ENCODE measurements at places on chromosomes 1 and 21. TPM values are rescaled to one million over a fixed set of nuclear protein-coding genes. Genes with fewer than 3 reads are reported as not detected.

KRTAP10-9 gene
- not detected for polyA plus RNA-seq

HAPLN2 gene
- polyA plus RNA-seq = 0.43 TPM

DDOST gene
- polyA plus RNA-seq = 122 TPM

GPR61 gene
- polyA plus RNA-seq = 1.6 TPM

BRWD1 gene
- polyA plus RNA-seq = 31.7 TPM

TEX38 gene
- polyA plus RNA-seq = 0.27 TPM

HCRTR1 gene
- 0.25 TPM for polyA plus RNA-seq

CEPT1 gene
- polyA plus RNA-seq = 25.8 TPM

MXRA8 gene
- polyA plus RNA-seq = 65.2 TPM

FBXO28 gene
- 16.5 TPM for polyA plus RNA-seq

HLX gene
- polyA plus RNA-seq = 14.9 TPM

DNAJC11 gene
- polyA plus RNA-seq = 35.0 TPM

ITLN1 gene
- not detected for polyA plus RNA-seq

IL24 gene
- 0.14 TPM for polyA plus RNA-seq

L1TD1 gene
- polyA plus RNA-seq = 0.80 TPM

CASQ1 gene
- polyA plus RNA-seq = 1,211 TPM

XCL2 gene
- polyA plus RNA-seq = 0.27 TPM

PDC gene
- 0.54 TPM for polyA plus RNA-seq

SETD4 gene
- polyA plus RNA-seq = 15.8 TPM

C2CD4D gene
- 0.23 TPM for polyA plus RNA-seq

AKR1A1 gene
- 73.4 TPM for polyA plus RNA-seq

CTH gene
- 1.9 TPM for polyA plus RNA-seq

KCNJ9 gene
- 0.10 TPM for polyA plus RNA-seq

PRDM15 gene
- 3.8 TPM for polyA plus RNA-seq

Measured in forelimb muscle (tissue), 1 donor.